Cortex of kidney (tissue), 1 donor: ENCODE measurements at places on chromosomes 11 and 22.

DNA sequence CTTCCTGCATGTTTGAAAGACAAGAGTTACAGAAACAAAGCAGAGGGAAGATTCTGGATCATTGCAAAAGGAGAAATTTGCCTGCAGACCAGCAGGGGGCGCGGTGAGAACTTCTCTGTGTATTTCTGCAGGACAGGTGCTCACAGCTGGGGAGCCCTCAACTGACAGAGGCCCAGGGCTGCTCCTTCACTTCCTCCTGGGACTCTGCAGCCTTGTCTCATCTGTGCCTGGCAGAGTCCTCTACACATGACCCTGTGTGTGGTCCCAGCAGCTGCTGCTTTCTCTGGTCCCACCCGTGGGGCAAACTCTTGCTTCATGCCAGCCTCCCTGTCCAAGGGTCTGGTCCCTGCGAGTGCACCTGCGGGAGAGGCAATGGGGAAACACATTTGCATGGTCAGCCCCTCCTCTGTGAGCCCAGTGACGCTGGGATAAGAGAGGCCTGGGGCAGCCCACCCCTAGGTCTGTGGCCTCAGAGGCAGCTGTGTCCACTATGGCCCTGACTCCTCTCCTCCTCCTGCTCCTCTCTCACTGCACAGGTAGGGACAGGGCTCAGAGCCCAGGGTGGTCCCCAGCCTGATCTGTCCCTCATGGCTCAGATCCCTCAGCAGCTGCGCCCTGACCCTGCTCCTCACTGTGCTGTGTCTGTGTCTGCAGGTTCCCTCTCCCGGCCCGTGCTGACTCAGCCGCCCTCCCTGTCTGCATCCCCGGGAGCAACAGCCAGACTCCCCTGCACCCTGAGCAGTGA, 43.2 kb upstream of the VPREB1 start:
- no peak for DNase-seq

DNA sequence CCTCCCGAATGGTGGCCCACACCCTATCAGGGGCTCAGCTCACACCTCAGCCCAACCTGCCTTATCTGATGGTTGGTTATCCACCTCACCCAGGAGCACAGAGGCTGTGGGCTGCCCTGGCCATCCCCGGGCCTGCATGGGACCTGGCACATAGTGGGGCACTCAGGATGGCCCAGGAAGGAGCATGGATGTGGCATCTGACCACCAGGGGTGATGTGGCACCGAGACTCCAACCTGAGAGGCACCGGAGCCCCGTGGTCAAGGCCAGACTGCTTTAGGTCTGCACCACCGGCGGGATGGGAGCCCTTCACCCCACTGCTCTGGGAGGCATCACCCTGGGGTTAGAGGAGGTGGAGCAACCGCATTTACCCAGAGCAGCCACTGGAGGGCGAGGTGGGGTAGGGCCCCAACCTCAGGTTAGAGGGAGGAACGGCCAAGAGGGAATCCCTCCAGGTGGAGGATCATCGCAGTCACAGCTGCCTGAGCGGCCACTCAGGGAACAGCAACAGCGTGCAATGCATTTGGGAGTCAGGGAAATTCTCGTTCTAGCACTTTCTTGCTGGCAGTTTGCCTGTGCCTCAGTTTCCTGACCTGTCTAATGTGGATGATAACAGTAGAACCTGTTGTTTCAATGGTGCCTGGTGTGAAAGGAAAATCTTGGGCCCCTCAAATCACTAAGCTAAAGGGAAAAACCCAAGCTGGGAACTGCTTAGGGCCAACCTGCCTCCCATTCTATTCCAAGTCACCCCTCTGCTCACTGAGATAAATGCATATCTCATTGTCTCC, 52.9 kb upstream of the CARS1 start:
- DNase-seq, result no peak

DNA sequence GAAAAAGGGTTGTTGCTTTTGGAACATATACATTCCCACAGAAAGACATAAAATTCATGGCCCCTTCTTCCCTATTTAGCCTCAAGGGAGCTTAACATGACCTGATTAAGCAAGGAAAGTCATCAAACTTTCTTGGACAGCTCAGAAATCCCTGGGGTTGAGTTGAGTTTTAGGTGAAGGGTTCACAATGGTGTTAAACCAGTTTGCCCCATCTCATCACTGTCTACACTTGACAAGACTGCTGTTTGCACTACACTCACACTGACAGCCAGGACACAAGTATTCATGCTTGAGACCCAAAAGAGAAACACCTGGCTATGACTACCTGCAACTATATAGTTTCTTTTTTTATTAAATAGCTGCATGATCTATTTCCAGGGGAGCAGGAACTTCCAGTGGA, 209.8 kb upstream of the TMEM45B start:
- DNase-seq, result no peak

DNA sequence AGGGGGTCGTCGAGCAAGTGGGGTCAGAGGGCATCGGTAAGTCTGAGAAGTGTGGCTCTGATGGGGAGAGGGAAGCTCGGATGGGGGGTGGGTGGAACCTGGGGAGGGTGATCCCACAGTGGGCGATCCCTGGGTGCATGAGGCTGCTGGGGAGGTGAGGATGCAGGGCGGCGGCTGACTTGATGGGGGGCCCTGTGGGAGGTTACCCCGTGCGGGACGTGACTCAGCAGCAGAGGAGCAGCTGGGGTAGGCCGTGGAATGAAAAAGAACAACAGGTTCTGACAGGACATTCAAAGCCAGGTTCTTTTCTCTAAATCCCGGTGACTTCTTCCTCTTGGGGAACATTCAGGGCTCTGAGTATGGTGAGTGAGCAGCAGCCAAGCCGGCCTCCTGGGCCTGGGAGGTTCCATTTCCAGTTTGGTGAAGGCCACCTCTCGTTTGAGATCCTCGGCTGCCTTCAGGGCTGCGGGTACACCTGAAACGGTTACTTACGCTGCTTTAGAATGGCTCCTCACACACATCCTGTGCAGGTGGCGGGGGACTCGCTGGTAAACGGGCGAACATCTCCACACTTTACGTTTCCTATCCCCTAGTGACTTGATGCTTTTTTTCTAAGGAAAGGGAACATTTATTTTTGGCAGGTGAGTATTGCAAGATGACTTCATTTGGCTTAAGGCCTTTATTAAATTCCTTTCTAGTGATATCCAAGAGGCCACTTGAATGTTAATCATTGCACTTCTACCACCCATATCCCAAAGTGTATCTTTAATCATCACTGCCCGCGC, 278.2 kb downstream of the TBC1D22A start:
- no peak for DNase-seq

DNA sequence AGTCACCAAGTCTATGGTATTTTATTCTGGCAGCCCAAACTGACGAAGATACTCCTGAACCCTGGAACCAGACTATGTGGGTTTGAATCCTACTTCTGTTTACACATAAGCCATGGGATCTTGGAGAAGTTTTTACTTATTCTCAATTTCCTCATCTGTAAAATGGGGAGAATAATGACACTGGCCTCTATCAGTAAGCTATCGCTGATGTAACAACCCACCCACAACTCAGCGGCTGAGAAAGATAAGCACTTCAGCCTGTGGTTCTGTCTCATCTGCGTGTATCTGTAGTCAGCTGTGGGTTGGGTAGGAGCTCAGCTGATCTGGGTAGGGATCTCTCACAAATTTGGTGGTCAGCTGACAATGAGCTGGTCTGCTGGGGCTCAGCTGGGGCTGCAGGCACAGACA, 68.0 kb upstream of the ALX4 start:
- DNase-seq, result no peak

DNA sequence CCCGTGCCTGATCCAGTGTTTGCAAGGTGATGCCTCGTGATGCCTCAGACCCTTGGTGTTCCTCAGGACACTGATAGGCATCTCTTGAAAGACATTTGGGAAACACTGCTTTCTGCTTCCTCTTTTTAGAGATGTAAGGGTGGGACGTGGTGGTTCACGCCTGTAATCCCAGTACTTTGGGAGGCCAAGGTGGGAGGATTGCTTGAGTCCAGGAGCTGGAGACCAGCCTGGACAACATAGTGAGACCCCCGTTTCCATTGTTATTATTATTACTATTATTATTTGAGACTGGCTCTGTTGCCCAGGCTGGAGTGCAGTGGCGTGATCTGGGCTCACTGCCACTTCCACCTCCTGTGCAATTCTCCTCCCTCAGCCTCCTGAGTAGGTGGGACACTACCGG, 6.5 kb upstream of the SOX10 start:
- no peak for DNase-seq
